Tongue (tissue), 3 donors: ENCODE measurements at places on chromosomes 5 and 9. TPM values are rescaled to one million over a fixed set of nuclear protein-coding genes. Genes with fewer than 3 reads are reported as not detected.

The GRIA1 gene
- 3.0 TPM for total RNA-seq

The PCDH1 gene
- 24.0 TPM for total RNA-seq

The SLC6A18 gene
- total RNA-seq = not detected

The NUTM2G gene
- not detected for total RNA-seq

The MAMDC4 gene
- total RNA-seq = 3.8 TPM

The OR1B1 gene
- not detected for total RNA-seq

The CKMT2 gene
- 287 TPM for total RNA-seq

The DNLZ gene
- total RNA-seq = 9.2 TPM

The TAF11L5 gene
- total RNA-seq = not detected

The GGTA1 gene
- total RNA-seq = 6.9 TPM

The FOXD4L4 gene
- total RNA-seq = not detected

The FBP2 gene
- total RNA-seq = 83.0 TPM

The ADAMTS19 gene
- total RNA-seq = 49.9 TPM

The FGF18 gene
- 3.9 TPM for total RNA-seq

The CDKN2B gene
- total RNA-seq = 2.2 TPM

The GRXCR2 gene
- not detected for total RNA-seq

The NEUROG1 gene
- not detected for total RNA-seq

The SPATA31A5 gene
- total RNA-seq = not detected

The SHISAL2B gene
- not detected for total RNA-seq

The ALDH1A1 gene
- 62.8 TPM for total RNA-seq

The SPATA31C1 gene
- 0.21 TPM for total RNA-seq

The COL27A1 gene
- total RNA-seq = 21.6 TPM

The PCDHGA1 gene
- 1.8 TPM for total RNA-seq

The DNAJA1 gene
- 80.9 TPM for total RNA-seq

The CCDC69 gene
- total RNA-seq = 21.5 TPM

The SLC6A19 gene
- not detected for total RNA-seq

The TMEM215 gene
- 2.1 TPM for total RNA-seq

The THBS4 gene
- 789 TPM for total RNA-seq

The SARDH gene
- total RNA-seq = 8.0 TPM
